ENCODE measurements at places on chromosomes 3 and 15.

DNA sequence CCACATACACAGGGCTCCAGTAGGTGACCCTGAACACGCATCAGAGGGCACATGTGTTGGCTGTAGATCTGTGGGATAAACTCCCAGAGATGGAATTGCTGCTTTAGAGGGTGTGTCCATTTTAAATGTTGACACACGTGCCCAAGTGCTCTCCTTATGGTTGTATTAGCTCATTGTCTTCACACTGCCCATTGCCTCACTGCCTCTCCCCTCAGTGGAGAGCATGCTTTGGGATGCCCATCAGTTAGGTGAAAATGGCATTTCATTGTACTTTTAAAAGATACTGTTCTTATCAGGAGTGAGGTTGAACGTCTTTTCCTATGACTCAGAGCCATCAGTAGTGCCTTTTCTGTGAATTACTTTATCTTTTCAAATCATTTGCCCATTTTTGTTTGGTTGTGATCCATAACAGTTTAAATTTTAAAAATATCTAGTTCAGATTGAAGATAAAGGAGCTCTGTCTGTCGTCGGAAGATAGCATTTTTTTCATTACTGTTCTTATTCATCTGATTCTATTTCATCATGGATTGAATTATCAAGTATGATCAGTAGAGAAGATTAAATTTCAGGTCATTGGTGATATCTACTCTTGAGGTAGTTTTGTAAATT is 120.7 kb downstream of the CHDH start:
- DNase-seq = no peak

GRCh38 chr3:12394569-12395271 is 89.6 kb upstream of the TSEN2 start:
- no peak for DNase-seq

GRCh38 chr15:44545913-44546802 is 9.2 kb downstream of the EIF3J start:
- DNase-seq = peak; percentile 43

GRCh38 chr3:98025392-98025945 is 9.6 kb downstream of the GABRR3 start:
- no peak for DNase-seq

GRCh38 chr3:25834346-25834745 is 44.5 kb downstream of the OXSM start:
- no peak for DNase-seq

DNA sequence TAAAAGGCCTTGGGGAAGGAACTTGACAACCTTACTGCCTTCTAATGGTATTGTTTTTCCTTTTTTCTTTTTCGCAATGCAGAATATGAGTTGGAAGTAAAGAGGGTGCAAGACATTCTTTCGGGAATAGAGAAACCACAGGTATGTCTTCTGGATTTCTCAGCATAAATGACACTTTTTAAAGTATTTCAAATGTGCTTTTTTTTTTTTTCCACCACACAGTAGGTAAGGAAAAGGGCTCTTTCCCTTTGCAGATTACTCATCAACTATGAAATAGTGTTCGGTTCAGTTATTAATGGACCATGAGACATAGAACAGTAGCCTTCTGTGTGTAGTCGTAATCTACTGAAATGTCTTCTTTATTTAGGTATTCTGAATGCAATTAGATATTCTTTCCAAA is 162.4 kb downstream of the GHSR start:
- DNase-seq = no peak

- DNase-seq = no peak
These were observed 23.0 kb downstream of the HPS3 start for GRCh38 chr3:149152420-149152819.

DNA sequence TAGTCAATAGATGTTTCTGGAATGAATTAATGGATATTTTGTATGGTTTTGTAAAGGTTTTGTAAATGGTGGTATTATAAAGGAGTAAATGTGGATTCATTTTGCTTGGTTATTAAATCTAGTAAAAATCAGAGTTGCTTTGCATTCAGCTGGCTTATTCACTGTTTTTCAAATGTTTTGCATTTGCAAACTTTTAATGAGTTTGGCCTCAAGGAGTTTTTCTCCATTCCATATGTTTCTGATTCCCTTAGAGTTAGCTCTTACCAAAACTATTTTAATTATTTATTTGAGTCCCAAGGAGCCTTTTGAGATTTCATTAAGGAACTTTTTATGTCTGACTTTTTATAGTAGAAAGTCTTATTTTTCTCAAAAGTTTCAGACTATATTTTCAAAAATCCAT is 992.2 kb downstream of the DIPK2A start:
- DNase-seq = no peak

DNA sequence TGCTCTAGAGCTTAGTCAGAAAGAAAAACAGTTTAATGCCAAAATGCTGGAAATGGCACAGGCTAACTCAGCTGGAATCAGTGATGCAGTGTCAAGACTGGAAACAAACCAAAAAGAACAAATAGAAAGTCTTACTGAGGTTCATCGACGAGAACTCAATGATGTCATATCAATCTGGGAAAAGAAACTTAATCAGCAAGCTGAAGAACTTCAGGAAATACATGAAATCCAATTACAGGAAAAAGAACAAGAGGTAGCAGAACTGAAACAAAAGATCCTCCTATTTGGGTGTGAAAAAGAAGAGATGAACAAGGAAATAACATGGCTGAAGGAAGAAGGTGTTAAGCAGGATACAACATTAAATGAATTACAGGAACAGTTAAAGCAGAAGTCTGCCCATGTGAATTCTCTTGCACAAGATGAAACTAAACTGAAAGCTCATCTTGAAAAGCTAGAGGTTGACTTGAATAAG is 150.5 kb upstream of the LRRFIP2 start:
- DNase-seq = no peak

GRCh38 chr3:59512066-59512465 is 462.2 kb upstream of the CFAP20DC start:
- DNase-seq = no peak

- DNase-seq = no peak
These were observed 28.4 kb downstream of the RGMA start for GRCh38 chr15:93060336-93061248.
